ENCODE measurements at places on chromosomes 7 and 10. TPM values are rescaled to one million over a fixed set of nuclear protein-coding genes. Genes with fewer than 3 reads are reported as not detected.

DNA sequence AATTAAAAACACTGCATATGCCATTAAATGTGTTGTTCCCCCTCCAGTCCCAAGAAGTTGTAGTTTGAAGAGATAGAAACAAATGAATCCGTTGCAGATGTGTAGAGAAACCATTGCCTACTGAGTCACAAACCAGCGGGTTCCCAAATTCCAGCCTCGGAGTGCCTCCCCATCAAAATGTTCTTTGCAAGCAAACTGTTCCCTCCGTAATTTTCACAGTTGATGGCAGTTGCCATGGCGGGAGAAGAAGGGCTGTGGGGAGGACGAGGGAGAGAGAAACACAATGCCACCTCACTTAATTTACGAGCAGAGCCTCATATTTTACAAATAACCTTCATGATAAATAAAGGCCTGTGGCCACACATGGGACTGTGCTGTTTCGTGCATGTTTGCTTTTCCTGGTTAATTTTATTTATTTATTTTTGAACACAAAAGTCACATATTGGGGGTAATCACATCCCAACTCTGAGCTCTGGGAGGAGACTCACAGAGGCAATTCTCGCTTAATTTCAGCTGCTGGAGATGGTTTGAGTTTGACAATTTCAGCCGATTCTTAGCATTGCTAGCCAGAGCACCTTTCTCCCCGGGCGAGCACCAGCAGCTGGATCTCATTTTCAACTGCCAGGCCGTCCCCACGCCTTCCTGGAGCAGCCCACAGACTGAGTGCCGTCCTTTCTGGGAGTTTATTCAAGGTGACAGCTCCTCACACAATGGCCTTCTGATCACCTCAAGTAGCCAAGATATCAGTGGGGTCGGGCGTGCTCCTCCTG is 1084.2 kb downstream of the KCNMA1 start:
- no peak for DNase-seq

DNA sequence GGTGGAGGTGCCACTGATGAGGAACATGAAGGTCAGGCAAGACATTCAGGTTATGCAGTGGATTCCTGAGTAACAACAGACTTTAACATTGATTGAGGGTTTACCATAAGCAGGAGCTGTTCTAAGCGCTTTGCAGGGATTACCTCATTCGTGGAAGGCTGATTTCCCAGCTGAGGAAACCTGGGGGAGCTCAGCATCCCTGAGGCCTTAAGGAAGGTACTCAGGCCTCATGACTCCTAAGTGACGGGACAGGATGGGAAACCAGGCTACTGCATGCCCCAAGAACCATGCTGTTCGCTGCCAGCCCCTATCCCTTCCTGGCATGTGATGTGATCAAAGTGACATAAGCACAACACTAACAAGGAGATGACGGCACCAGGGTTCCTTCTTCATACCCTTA is 143.6 kb upstream of the NFE2L3 start:
- no peak for DNase-seq

- no peak for DNase-seq
Observed at GRCh38 chr7:151046603-151047573, 1.4 kb upstream of the ASIC3 start.

GRCh38 chr7:116528008-116528789 is 3.4 kb downstream of the CAV1 start:
- no peak for DNase-seq

GRCh38 chr10:132149271-132149670 is 37.5 kb upstream of the DPYSL4 start:
- DNase-seq: no peak

GRCh38 chr7:90180011-90180585 is 25.8 kb downstream of the STEAP1 start:
- DNase-seq: no peak

DNA sequence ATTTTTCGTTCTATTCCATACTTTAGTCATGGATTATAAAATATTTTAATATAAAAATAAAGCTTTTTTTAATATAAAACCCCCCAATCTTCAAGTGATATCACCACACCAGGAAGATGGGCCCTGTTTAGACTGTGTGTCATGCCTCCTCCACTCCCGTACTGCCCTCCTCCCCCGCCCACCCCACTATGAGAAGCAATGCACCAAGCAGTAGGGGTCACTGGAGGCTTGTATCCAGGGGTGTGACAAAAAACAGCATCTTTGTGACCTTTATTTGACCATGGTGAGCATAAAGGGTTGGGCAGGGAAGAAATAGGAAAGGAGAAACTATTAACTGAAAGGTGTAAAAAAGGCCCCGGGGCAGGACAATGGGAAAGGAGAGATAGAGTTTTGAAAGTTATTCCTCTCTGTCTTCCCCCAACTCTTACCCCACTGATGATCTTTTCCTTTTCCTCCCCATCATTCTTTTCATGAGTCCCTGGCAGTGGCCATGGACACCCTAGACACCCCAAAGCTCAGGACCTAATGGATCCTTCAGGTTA is 3.5 kb downstream of the PITX3 start:
- DNase-seq: no peak

- DNase-seq: no peak
Observed at GRCh38 chr10:116868198-116868676, 18.9 kb downstream of the ENO4 start.

FXYD4 gene
- polyA plus RNA-seq: 1.5 TPM

Measured in left renal cortex interstitium (tissue), 4 donors.